GM12892 (cell line): ENCODE measurements at places on chromosomes 6 and 20.

- no peak for DNase-seq
These were observed 33.2 kb upstream of the MYB start for GRCh38 chr6:135147637-135148592.

- DNase-seq: peak; percentile 85
These were observed at the start of gene VWA7 for GRCh38 chr6:31776989-31777666. Gene VWA7, minus strand, starts transcription at chr6:31777328. Its CDS starts 549 bp downstream, at chr6:31776779.

- no peak for DNase-seq
These were observed 59.9 kb downstream of the KAT14 start for GRCh38 chr20:18197382-18198070.

GRCh38 chr20:26324177-26324576 is 627.5 kb upstream of the ZNF337 start:
- DNase-seq: no peak

DNA sequence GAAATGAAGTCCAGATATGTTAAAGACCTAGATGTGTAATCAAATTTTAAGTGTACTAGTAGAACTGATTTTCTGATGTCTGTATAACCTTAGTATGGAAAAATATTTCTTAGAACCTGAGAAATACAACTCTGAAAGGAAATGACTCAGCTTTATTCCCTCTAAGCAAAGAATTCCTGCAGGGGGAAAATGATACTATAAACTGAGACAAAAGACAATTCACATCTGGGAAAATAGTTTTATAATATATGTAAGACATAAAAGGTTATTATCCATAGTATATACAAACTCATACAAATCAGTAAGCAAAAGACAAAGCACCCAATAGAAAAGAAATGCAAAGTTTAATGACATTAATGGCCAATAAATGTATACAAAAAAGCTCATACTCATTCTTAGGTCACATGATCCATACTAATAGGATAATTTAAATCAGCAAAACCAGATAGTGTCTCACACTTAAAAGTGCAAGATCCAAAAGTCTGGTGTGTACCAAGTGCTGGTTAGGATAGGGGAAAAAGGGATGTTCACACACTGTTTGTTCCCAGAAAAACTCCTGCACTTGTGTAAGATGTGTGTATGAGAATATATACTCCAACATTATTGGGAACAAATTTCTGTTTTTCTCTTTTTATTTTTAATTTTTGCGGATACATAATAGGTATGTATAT is 22.6 kb downstream of the RNF217 start:
- DNase-seq: no peak

GRCh38 chr20:56222945-56223344 is 25.6 kb upstream of the MC3R start:
- DNase-seq: no peak

DNA sequence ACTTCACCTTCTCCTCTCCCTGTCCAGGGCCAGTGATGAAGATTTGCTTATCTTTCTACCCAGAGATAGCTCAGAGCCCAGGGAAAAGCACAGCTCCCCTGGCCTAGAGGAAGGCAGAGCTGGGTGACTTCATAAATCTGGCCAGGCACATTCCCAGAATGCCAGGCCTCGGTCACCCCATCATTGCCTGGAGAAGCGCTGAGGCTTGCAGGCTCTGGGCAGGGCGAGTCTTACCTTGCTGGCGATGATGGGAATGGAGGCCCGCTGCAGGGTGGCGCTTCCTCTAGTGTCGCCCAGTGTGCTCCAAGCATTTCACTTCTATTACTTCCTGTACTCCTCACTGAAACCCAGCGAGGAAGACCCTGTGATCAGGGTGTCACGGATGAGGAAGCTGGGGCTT is 60.1 kb downstream of the DAAM2 start:
- no peak for DNase-seq

DNA sequence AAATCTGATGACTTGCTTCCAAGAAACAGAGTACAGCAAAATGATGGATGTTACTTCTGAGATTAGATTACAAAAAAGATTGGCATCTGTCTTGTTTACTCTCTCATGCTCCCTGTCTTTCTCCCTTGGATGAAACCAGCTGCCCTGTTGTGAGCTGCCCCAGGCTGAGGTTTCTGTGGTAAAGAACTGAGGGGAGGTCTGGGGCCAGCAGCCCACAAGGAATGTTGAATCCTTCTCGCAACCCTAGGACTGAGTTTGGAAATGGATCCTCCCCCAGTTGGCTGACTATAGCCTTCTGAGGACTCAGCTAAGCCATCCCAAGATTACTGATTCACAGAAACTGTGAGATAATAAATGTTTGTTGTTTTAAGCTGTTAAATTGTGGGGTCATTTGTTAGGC is 5.6 kb upstream of the HECA start:
- DNase-seq: no peak

DNA sequence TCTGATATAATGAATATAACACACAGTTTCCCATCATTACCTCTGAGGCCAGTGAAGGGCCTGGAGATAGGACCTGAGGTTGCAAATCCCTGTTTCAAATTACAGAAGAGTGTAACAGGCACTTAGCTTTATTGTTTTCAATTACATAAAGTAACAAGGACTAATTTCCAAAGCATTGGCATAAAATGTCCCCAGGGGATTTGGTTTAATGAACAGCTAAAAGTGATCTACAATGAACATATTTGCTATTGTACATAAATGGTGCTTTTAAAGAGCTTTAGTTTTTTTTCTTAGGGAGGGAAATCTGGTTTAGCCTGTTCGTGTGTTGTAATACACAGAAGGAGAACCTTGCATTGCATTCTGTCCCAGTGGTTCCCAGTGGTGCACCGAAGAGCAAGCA is 54.4 kb downstream of the HMGN3 start:
- DNase-seq: no peak

GRCh38 chr20:17955302-17955701 is 13.3 kb downstream of the SNX5 start:
- no peak for DNase-seq
